ENCODE measurements at places on chromosomes 3 and 15.

DNA sequence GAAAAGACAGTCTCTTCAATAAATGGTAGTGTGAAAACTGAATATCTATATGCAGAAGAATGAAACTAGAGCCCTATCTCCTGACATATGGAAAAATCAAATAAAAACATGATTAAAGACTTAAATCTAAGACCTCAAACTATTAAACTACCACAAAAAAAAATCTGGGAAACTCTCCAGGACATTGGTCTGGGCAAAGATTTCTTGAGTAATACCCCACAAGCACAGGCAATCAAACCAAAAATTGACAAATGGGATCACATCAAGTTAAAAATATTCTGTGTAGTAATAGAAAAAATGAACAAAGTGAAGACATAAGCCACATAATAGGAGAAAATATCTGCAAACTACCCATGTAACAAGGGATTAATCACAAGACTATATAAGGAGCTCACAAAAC lies 286.4 kb downstream of the TBC1D5 start:
- DNase-seq: no peak

GRCh38 chr3:149898771-149899170 lies 71.9 kb downstream of the PFN2 start:
- DNase-seq: no peak

- DNase-seq: no peak
Observed at GRCh38 chr15:81024265-81024872, 23.6 kb downstream of the TLNRD1 start.

DNA sequence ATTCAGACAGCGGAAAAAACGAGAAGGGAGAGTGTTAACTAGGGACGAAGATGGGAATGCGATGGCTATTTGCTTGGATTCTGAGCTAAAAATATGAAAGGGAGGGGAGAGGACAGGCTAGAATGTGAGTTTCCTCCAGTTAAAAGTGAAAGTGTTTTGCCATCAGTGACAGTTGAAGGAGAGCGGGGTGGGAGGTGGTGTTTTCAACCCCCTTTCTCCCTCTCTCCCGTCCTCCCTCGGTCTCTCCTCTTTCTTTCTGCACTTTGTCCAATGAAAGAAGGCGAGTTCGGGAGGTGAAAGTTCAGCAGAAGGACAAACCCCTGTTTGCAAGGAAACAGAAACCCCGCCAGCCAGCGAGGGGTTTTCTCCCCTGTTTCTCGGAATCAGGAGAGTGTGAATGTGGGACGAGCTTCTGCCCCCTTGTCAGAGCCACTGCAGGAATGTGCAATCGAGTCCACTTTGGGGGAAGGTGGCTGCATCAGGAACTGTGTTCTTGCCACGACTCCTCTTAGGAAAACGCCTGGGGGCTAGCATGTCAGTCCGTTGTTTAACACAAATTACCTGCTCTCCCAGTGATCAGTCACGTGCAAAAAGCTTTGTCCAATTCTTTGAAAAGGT lies 975 bp upstream of the FOXP1 start:
- no peak for DNase-seq

DNA sequence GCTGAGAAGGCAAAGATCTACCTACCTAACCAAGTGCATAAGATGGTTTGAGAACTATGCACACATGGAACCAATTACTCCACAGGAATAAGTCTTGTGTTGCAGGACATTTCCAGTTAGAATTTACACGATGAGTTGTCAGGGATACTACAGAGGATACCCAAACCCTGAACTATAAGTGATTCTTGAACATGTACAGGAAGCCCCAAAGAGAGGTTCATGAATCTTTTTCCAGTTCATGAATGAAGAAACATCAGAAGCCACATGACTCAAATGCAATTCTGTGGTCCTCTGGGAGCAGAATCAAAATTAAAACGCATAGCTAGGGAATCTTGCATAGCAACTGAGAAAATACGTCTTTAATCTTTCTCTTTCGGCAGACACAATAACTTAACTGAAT lies 114.1 kb upstream of the LMCD1 start:
- no peak for DNase-seq

DNA sequence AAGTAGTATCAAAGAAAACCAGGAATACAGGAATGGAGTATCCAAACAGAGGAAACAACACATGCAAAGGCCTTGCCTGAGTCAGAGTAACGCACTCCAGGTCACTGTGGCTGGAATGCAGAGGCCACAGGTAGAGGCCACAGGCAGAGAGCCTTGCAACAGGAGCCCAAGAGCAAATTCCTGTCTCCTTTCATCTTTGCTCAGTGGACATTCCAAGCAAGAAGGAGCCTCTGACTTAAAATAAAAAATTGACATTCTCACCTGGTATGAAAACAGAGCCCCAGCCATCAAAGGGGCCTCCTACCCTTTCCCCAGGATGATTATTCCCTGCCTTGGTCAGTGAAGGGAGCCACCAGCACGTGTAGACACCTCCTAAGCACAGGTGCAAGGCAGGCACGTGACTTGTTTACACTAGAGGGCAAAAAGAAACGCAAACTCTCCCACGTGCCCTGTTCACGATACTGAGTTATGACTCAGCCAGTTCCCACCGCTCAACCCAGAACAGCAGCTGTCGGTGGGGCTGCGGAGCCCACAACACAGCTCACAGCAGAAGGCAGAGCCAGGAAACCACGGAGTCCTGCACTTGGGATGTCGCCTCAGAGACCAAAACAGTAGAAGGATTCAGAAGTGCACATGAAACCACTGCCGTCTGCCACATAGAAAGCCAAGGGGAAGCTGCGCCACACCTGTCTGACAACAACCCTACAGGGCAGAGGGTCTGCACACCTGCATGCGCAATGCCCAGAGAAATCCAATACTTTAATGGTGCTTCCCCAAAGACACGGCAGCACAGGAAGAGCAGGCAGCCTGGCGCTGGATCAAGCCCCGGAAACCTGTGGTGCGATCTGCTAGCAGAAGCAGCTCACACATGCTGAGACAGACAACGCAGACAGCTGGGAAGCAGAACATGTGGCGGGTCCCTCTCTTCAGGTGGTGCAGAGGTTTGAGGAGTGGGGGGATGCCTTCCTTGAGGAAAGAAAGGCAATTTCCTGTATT lies 52.1 kb downstream of the ITGB5 start:
- DNase-seq: peak; percentile 97
